T-helper 1 cell treated with Interleukin-12 subunit alpha and Interleukin-12 subunit beta and Interleukin-4 antibody, amounts not matched to agents 30 ng/mL and 1 ng/mL, for 36 hours (primary cell): ENCODE measurements at places on chromosomes 11 and 22. TPM values are rescaled to one million over a fixed set of nuclear protein-coding genes. Genes with fewer than 3 reads are reported as not detected.

CCDC88B gene
- 188 and 191 TPM in 2 replicates for total RNA-seq

TRPC6 gene
- total RNA-seq = not detected in 2 replicates

C11orf91 gene
- total RNA-seq = 0.66 and 0.80 TPM in 2 replicates

HEPN1 gene
- total RNA-seq = not detected in 2 replicates

ZFP91 gene
- total RNA-seq = 54.1 and 55.7 TPM in 2 replicates

PRAME gene
- not detected in 2 replicates for total RNA-seq

OR5A2 gene
- not detected in 2 replicates for total RNA-seq

PHLDB1 gene
- 0.56 and 1.0 TPM in 2 replicates for total RNA-seq

TRIM51 gene
- total RNA-seq = not detected in 2 replicates

AGBL2 gene
- total RNA-seq = 3.3 and 5.2 TPM in 2 replicates

PRDM11 gene
- 1.8 and 2.2 TPM in 2 replicates for total RNA-seq

OR51B2 gene
- not detected in 2 replicates for total RNA-seq

OR51I1 gene
- total RNA-seq = not detected in 2 replicates

SLC22A25 gene
- not detected in 2 replicates for total RNA-seq

RIMBP3B gene
- total RNA-seq = 0.07 and 0.22 TPM in 2 replicates
